ENCODE measurements at places on chromosomes 5 and 9.

DNA sequence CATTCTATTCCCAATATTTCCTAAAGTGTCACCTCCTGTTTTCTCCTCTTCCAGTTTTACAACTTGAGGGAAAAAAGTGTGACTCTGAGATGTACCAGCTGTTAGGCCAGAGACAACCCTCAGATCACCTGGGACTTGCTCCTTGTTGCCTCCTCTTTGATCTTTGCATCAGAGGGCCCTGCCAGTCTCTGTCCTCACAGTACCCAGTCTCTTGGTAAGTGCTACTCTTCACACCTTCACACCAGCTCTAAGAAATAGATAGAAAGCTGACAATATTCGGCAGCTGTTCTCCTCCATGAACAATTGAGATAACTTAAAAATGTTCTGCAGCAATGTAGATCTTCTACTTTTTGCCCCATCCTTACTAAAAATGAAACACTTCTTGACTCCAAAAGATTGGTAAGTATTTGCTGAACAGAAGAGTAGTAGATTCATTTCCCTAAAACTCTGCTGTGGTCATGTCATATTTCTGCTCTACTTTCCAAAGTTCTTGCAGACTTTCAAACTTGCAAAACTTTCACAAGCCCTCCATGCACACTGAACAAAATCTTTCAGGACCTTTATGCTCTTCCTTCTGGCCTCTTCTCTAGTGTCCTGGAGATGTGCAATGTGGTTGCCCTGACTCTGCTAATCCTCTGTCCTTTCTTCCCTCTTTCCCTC lies 188.6 kb downstream of the SNX18 start:
- no peak for DNase-seq

DNA sequence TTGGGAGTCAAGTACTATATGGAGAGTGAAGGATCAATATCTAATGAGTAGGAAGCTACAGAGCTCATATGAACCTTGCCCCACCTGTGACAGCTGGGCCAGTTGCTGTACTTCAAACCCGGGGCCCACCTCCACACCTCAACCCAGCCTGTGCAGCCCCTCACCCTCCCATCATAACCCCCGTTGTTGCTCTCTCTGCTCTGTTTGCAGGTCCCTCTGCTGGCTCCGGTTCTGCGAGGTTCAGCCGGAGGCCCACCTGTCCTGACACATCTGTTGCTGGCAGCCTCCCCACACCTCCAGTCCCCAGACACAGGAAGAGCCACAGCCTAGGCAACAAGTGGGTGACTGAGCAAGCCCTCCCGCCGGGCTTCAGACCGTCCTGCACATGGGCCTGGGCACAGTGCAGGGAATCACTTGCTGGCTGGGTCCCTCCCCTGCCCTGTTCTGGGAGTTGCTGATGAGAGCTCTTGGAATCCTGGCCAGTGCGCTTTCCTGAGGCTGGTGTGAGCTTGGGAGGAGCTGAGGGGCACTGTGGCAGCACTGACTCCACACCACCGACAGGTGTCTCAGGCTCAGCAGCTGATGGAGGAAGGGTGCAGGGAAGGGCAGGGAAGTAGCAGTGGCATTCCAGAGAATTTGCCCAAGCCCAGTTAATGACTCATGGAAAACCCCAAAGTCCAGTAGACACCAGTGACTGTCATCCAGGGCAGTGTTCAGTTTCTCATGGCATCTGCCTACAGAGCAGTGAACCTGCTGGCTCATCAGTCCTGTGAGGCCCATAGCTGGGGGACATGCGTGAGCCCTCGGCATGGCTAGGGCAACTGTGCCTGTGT lies 69.5 kb upstream of the GARNL3 start:
- DNase-seq, result peak; percentile 73

GRCh38 chr9:79280691-79281090 lies 291.1 kb upstream of the TLE4 start:
- no peak for DNase-seq

GRCh38 chr9:91495450-91495849 lies 71.8 kb upstream of the NFIL3 start:
- DNase-seq, result no peak

- no peak for DNase-seq
These were observed at the start of gene CCNJL for GRCh38 chr5:160312134-160312959. Gene CCNJL (minus strand): TSS chr5:160312564. CDS start chr5:160311923, 641 bp downstream.

- DNase-seq, result no peak
These were observed 45.2 kb downstream of the EPB41L4A start for GRCh38 chr5:112373885-112374284.

DNA sequence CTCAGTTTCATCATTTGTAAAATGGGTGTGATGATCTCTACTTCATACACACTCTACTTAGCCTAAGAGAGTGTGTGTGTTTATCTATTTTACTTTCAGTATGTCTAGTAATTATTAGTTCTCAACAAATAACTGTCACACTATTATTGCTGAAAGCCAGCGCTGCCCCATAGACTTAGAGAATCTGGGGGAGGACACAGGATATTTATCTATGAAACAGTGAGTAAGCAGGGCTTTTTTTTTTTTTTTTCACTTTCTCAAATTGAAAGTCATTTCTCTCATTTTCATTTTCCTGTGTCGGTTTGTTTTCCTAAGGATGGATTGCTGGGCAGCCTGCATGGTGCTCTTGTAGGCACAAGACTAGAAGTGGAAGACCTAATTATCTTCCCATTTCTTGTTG lies 248.4 kb upstream of the RPS23 start:
- DNase-seq, result no peak

- no peak for DNase-seq
These were observed 482.0 kb downstream of the DTWD2 start for GRCh38 chr5:118506217-118506852.
